Stimulated activated effector memory CD8-positive, alpha-beta T cell treated with anti-CD3 and anti-CD28 coated beads, Interleukin-12 subunit alpha, Interleukin-12 subunit beta, amount 100 ng/mL, for 72 hours (primary cell): ENCODE measurements at places on chromosomes 7 and 10.

DNA sequence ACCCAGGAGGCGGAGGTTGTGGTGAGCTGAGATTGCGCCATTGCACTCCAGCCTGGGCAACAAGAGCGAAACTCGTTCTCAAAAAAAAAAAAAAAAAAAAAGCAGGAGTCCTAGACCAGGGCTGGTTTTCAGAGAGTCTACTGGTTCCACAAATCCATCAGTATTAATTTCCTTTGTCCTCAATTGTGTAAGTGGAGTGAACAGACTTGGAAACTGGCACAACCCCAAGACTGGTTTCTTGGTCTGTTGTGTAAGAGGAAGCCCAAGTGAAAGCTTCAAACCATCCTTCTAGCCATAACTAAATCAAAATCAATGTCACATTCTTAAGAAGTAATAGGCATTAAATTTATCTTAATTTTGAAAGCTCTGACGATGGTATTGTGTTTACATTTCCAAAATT, 213.6 kb downstream of the DGKI start:
- no peak for DNase-seq

DNA sequence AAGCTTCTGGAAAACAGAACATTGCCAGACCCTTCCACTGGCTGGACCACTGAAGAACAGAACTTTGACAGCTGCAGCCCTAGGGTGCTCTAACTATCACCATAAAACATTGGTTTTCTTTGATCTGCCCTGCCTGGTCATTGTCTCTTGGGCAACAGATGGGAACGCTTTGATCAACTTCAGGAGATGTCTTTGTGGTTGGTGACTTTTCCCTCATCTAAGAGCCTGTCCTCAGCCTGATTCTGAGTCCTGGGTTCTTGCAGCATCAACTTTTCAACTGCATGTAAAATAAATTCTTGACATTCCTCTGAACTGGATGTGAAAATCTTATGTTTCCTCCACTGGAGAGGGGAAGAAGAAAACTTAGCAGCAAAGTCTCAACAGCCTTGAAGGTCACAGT, 53.1 kb upstream of the ZNRF2 start:
- peak; percentile 30 for DNase-seq

DNA sequence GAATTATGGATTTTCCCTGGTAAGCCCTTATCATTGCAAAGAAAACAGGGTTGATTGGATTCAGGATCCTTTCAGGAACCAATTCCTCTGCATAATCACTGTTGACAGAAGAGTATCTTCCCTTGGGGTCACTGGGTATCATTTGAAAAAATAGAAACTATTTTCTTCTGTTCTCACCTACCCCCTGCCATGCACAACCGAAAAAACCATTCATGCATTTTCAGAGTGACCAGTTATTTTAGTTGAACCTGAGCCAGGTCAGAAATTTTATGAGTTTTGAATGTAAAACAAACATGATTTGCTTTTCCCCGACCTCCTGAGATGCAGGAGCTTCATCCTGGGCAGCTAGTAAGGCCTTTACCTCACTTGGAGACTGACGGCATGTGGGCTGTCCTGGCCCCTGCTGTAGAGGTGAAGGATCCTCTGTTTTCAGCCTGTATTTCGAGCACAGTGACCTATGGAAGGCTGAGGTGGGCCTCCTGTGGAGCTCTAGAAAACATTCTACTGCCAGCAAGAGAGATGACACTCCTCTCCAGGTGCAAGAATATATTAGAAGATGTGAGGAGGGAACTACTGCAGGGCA, 30.1 kb downstream of the TMEM178B start:
- DNase-seq: no peak

- no peak for DNase-seq
These were observed 64.9 kb upstream of the ADCY1 start for GRCh38 chr7:45509222-45509621.

DNA sequence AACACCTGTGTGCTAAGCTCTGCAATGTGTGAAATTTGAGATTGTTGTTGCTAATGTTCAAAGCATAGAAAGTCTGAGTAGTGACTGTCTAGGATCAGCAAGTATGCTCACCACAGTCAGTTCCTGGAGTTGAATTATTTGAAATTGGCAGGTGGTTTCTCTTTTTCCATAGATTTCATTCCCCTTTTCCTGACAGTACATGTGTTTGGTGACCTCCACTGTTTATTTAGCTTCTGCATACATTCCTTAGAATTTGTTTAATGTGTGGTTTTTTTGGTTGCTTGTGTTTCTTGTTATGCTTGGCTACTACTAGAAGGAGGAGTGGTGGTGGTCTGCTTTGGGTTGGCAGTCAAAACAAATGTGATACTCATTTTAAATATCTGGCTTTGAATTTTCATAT, 52.3 kb downstream of the FOXP2 start:
- no peak for DNase-seq

DNA sequence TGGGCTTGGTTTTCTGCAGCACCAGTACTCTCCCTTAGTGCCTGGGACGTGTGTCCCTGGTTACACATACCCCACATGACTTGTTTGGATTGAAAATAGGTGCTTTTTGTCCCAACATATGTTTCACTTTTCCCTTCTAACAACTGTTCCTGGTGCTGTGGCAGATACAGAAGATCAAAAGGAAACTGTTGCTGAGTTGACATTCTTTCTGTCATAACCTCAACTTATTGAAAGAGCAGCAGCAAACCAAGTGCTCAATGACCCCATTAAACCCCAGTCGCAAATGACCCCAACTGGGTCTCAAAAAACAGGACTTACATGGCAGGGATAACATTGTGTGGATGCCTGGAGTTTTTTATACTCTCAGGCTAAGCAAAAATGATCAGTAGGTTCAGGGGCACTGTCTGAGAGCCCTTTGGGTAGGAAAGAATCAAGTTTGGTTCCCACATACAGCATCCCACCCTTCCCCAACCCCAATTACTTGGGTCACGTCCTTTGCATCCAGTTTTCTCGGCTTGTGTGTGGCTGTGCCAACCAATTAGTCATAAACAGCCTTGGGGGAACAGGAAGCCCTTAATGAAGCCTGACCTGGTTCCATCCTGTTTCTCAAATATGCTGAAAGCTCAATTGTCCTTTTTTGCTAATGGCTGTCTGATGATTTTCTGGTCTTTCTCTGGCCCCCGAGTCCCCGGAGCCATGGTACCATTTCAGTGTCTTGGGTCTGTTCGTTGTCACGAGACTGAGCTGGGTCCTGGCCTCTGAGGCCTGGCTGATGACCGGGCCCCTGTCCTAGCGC, 4.9 kb downstream of the HKDC1 start:
- no peak for DNase-seq

DNA sequence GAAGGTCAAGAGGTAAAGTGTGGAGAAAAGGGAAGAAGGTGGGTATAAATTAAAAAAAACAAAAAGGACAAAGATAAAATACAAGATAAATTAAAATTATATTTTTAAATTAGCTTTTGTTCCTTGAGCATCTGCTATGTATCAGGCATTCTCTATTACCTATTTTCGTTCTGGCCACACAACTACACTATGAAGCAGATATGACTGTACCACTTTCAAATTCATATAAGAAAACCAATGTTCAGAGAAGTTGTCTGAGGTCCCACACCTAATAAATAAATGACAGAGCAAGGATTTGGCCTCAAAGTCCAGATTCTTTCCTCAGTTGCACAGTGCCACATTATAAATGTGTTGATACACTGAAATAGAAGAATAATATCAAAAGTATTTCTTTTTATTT, 103.8 kb upstream of the PCDH15 start:
- no peak for DNase-seq
